ENCODE measurements at places on chromosomes 1 and 21.

GRCh38 chr1:19979494-19979977, at the start of gene PLA2G2A:
PLA2G2A (minus strand) TSS chr1:19979618; CDS start chr1:19978773, 845 bp downstream.
- DNase-seq, result no peak

- DNase-seq, result no peak
Observed at GRCh38 chr21:43881283-43881682, 16.3 kb downstream of the AGPAT3 start.

DNA sequence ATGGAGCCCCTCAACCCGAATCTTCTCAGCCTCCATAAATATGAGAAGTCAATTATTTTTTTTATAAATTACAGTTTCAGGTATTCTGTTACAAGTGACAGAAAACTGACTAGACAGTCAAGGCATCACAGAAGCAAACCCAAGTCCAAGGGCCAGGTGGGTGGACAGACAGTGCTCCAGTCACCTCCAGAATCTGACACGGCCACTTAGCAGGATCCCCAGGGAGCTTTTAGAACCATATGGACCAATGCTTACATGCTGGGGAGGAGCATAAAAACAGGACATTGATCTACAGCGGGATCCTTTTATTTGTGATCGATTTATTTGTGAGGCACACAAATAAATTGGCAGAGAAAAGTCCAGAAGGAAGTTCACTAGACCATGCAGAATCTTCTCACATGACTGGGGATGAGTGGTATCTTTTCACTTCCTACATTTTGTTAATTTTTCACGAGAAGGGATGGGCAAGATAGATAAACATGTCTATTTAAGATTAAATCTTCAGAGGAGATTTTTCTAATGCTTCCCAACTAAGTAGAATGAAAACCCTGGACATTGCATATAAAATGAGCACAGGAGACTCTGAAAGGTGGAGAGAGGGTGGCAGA, 15.0 kb downstream of the ZNF496 start:
- no peak for DNase-seq

DNA sequence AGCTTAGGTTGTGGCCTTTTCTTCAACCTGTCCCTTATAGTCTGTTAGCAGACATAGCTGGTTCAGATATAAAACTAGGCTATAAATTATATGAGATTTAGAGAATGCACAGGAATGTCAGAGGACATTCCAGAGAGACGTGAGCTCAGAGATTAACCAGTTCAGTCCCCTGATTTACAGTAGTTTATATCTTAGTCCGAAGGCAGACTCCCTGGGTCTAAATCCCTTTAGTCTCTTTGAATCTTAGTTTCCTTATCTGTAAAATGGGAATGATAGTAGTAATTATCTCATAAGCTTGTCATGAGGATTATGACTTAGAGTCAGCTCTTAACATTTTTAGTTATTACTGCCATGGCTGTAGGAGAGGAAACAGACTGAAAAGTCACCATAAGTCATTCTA, 45.5 kb upstream of the PLXNA2 start:
- DNase-seq, result no peak

DNA sequence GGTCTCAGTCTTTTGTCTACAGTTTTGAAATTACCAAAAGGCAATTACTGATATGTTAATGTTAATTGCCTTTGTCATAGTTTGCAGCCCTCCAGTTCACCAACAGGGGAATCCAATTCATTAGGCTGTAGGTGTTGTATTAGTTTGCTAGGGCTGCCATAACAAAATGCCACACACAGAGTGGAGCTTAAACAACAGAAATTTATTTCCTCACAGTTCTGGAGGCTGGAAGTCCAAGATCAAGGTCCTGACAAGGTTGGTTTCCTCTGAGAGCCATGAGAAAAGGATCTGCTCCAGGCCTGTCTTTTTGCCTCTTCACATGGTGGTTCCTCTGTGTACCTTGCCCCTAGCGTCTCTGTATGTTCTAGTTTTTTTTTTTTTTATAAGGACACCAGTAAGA, 1.3 kb downstream of the RTCA start:
- DNase-seq, result no peak

DNA sequence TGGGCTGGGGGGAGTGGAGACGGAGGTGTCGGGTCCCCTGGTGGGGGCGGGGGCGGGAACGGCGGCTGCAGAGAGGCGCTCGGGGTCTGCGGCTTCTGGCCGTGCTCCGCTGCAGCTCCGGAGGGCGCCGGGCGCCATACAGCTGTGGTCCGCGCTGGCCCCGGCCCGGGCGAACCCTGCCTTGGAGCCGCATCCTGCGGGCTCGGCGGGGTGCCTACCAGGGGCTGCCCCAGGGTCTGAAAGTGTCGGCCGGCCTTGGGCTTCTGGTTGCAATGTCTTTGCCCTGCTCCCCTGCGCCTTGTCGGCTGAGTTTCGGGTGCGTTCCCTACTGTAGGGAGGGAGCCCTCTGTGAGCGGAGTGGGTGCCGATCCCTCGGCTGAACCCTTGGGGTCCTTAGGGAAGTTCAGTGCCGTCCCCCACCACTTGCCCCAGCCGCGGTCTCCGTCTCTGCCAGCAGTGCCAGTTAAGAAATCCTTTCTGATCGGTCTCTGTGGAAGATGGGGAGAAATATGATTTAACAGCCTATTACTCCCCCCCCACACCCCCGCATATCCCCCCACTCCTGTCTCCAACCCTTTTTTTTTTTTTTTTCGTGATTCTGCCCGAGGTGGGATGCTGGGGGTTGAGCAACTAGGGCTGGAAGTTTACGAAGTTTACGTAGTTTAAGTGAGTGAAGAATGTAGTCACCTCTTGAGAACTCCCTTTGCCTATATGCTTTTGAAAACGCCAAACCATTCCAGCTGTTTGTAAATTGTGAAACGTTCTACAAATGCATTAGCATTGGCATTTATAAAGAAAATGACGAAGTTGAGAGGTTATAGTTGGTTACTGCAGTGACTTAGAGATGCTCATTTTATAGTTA, 588 bp downstream of the NEXN start:
- peak; percentile 21 for DNase-seq

DNA sequence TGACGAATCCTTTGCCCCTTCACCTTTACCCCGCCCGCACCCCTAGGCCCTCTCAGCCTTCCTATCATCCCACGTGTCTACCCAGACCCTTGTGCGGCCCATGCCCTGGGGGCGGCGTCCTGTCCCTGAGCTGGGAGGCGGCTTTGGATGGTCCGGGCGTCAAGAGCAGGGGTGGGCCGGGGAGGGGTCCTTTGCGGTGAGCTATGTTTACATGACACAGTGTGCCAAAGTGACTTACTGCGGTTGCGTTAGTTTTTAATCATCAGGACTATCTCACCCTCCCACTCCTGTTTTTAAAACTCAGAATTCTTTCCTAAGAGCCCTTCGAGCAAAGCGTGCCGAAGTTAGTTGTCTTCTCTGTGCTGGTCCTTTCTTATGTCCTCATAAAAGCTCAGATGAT, 144.6 kb downstream of the PGBD5 start:
- no peak for DNase-seq

DNA sequence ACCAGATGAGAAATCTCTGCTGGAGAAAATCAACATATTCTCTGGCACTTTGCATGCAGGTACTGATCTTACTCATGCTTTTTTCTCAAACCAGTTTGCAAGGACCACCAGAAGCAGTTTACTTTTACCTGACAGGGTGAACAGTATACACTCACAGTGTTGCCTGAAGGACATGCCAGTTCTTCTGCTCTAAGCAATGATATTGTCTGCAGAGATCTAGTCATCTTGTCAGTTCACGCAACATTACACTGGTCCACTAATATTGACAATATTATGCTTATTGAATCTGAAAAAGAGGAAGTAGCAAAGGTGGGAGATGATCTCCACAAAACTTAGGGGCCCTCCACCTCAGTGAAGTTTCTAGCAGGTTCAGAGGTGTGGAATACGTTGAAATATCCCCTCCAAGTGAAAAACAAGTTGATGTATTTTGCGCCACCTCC, 3.8 kb upstream of the S100B start:
- DNase-seq, result no peak

DNA sequence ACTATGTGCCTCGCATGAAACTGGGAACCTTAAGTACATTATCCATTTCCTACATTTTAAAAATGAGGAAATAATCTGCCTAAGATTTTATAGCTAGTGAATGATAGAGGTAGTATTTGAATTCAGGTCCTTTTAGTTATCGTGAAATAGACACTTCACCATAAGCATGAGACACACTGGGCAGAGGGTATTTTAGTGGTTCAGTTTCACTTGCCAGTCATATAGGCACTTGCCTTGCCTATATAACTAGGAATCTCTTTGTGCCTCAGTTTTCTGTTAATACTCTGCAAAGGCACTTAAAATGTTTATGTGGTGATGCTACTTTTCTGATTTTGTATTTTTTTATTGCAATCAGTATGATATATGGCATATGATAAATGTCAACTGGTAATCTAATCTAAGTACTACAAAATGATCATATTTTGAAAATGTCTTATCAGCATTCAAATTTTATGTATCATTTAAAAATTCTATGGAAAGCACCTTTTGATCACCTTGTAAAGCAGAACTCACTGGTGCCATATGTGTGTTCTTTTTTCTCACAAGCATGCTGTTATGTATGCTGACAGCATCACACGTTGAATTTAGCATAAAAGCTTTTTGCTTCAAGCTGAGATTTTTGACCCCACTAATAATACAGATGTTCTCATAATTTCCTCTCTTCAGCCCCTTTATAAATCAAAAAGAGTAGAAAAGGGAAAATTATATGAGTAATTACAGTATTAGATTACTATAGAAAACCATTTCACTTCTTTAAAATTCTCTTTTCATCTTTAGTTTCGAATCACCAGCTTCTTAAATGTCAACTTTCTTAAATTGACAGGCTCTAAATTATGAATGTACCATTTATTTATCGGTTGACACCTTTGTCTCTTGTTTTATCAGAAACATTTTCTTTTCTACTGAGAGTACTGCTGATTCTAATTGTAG, 52.6 kb downstream of the RPS6KC1 start:
- no peak for DNase-seq

- no peak for DNase-seq
Observed at GRCh38 chr1:214677945-214678344, 75.0 kb downstream of the CENPF start.

GRCh38 chr1:31389616-31390015, 16.7 kb upstream of the FABP3 start:
- DNase-seq, result no peak

DNA sequence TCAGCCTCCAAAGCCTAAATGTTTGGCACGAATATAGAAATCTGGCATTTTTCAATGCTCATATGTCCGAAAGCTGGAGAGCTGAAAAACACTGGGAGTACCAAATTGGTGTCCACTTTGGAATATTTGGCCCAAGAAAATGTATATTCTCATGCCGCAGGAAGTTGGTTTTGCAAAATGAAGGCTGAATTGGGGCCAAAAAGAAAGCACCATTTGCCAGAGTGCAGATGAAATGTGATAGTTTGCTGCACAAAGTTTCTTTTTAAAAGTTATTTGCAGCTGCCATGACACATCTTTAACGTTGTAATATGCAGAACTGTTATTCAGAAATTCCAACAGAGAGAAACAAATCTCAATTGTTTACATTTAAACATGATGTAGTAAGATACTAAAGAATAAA, 124.2 kb upstream of the LYPLAL1 start:
- no peak for DNase-seq

DNA sequence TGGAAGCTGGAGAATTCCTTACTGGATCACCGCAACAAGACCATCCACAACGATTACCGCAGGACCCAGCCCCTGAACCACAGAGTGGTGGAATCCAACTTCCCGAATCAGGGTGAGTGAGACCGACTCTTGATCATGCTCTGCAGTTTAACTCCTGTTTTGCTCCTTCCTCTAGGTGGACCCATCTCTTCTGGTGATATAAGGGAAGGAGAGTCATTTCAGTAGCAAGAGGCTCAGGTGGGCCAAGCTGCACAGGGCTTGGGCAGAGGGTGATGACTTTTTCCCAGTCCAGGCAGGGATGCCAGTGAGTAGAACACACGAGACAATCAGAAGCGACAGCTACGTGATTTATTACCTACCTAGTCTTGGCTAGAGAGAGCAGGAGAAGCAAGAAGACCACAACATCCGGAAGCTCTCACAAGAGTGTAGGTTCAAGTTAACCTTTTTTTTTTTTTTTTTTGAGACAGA, 25.2 kb downstream of the CA6 start:
- DNase-seq, result no peak

DNA sequence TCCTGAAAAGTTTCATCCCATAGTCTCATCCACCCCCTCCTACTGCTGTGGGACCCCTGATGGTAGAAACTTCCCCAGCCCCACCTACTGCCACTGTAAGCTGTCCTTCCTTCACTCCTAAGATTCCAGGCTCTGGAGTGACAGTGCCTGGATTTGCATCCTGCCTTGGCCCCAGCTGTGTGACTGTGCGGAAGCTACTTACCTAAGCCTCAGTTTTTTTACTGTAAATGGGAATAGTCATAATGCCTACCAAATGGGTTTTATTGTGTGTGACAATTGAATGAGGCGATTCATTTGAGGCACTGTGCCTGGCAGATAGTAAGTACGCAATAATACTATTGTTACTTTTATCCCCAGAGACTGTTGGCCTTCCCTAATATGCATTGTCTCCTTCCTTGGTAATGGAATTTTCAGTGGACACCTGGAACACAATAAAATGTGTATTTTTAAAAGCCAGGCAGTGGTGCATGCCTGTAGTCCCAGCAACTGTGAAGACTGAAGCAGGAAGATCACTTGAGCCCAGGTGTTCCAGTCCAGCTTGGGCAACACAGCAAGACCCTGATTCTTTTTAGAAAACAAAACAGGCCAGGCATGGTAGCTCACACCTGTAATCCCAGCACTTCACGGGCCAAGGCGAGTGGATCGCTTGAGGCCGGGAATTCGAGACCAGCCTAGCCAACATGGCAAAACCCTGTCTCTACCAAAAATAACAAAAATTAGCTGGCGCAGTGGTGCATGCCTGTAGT, 55.0 kb upstream of the ZNF326 start:
- no peak for DNase-seq

DNA sequence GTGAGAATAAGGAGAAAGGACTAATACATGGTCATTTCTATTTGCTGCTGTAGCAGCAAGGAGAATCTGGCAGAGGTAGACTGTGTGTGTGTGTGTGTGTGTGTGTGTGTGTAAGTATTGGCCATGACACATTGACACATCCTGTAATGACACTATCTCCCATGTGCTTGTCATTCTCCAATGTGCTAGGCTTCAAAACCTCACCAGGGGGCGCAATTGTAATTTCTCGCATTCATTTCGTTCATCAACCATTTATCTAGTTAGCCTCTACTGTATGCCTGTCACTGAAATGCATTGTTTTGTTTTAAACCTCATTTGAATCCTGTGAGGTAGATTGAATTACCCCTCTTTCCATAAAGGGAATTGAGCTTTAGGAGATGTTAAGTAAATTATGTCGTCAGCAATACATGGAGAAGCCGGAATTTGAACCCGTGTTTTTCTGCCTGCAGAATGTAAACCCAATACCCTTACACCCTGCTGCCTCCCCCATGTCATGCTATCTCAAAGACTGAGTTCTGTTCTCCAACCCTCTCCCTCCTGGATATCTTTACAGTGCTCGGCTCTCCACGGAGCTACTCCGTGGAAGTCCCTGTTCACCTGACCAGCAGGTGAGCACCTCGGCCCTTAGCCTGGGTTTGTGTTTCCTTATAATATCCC, 100.8 kb downstream of the UCK2 start:
- peak; percentile 26 for DNase-seq

- DNase-seq, result no peak
Observed at GRCh38 chr1:219042769-219043168, 130.9 kb upstream of the LYPLAL1 start.

- DNase-seq, result no peak
Observed at GRCh38 chr1:51484591-51484990, 34.5 kb downstream of the EPS15 start.

GRCh38 chr1:225617956-225618355, 35.0 kb downstream of the ENAH start:
- DNase-seq, result no peak

Data from activated CD8-positive, alpha-beta memory T cell treated with anti-CD3 and anti-CD28 coated beads, Interleukin-2, amount 50 U/mL, for 4 hours (primary cell).